ENCODE measurements at places on chromosomes 7 and 10.

DNA sequence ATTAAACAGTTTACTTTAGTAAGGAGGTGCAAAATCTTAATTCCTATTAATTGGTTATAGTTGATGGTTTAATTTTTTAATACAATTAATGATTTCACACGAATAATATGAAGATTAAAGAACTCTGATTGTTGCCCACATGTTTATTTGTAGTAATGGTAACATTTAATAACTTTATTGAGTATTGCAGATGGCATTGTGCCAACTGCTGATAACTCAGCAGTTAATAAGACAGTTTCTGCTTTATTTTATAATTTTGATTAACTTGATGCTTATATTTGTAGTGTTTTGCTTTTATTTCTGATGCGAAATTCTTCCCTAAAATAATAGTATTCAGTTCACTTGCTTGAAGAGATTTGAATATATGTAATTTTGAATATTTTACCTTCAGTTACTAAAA is 2.8 kb downstream of the DNAJB9 start:
- DNase-seq: no peak

- peak; percentile 17 for DNase-seq
Measured at GRCh38 chr7:37494926-37495325, 46.3 kb upstream of the ELMO1 start.

DNA sequence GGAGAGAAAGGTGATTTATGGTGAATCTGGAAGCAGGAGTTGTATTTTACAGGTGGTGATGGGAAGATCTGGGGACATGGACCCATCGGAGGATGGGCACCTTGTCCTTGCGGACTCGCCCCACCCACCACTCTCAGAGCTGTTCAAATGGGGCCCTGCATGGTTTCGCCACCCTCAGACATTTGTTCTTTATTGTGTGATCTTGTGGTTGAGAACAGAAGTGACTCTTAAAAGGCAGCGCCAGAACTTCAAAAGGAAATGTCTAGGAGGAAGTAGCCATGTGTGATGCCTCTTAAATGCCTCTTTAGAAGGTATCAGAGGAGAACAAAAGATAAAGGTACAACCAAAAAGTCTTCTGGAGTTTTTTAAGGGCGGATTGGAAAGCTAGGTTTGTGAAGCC is 205.7 kb downstream of the KIAA1217 start:
- DNase-seq: no peak

GRCh38 chr7:105648561-105649401 is 67.5 kb upstream of the EFCAB10 start:
- DNase-seq: no peak

GRCh38 chr10:10164848-10165247 is 852.8 kb upstream of the CELF2 start:
- no peak for DNase-seq

DNA sequence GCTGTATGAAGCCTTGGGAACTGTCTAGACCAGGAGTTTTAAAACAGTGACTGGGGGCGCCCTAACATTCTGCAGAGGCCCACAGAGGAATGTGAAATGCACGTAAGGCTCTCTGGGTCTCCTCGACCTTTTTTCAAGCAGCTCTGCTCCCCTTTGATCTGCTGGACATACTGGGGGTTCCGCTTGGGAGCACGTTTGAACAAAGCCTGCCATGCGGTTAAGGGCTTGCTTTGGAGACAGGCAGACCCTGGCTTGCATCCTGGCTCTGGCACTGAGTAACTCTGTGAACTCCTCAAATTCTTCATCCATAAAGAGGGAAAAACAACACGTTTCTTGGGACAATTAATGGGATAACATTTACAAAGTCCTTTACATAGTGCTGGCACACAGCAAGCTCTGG is 7.8 kb downstream of the BEND7 start:
- DNase-seq: no peak

- no peak for DNase-seq
Measured at GRCh38 chr7:16007911-16008310, 321.4 kb upstream of the MEOX2 start.

GRCh38 chr7:6546498-6547251 is 4.6 kb downstream of the GRID2IP start:
- no peak for DNase-seq

DNA sequence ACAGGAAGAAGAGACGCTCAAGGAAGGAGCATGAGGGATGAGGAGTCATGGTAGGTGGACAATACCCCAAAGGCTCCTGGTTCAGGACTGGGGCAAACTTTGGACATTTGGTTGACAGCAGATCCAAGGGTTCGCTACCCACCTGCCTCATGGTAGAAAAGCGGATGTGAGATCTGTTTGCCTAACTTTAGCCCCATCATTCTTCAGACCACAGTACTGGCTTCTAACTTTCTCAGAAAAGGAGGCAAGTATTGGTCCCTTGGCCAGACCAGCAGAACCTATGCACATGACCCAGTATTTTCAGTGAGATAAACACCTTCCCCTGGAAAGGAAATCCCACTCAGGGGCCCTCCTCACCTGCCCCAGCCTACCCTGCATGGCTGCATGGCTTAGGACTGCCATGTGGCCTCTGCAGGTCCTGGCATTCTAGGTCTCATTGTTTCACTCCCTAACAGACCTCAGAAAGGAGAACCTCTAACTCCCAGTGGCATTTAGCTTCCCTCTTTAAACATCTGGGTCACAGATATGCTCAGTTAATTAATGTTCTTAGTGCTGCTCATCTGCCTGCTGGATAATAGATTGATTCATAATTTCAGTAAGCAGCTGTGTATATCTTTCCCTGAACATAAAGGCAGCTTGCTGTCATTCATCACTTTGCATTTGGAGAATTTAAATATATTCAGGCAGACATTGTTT is 574.1 kb downstream of the GALNT17 start:
- no peak for DNase-seq

DNA sequence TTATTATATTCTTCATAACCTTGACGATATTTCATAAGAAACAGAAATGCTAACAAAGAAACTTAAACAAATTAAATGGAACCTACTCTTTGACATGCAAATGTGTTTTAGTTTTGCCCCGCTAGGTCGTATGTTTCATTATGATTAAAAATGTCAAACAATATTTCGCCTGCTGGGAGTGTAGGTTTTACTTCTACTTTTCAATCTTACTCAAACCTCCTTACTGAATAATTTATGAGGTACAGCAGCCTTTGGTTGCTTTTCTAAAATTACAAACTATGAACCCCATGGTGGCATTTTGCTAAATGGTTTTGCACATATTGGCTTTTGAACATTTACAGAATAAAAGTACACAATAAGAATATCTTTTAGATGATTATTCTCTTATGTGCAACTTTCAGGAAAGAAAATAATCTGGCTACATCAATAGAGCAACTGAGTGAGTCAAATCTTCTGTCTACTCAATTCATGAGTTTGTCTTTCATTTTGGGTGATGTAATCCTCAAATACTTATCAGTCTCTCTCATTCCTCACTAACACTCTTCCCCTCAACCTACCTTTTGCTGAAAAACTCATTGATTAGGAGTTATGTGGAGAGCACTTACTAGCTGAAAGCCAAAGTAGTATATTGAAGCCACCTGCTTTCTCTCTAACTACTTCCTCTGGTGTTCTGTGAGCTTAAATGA is 1226.4 kb downstream of the XPNPEP1 start:
- no peak for DNase-seq
